T-cell (primary cell): ENCODE measurements at places on chromosomes 16 and 17. TPM values are rescaled to one million over a fixed set of nuclear protein-coding genes. Genes with fewer than 3 reads are reported as not detected.
A peak's percentile ranks its signal among the peaks of the same experiment; 100 is the strongest.

- H3K27me3 ChIP-seq: peaks cover 22% of the 10 kb centered on the region
- H3K4me3 ChIP-seq: no peak overlapping the region
- no peaks in the 10 kb centered on the region for H3K36me3 ChIP-seq
Observed at GRCh38 chr16:50499254-50499653, 48.9 kb upstream of the NKD1 start.

DNA sequence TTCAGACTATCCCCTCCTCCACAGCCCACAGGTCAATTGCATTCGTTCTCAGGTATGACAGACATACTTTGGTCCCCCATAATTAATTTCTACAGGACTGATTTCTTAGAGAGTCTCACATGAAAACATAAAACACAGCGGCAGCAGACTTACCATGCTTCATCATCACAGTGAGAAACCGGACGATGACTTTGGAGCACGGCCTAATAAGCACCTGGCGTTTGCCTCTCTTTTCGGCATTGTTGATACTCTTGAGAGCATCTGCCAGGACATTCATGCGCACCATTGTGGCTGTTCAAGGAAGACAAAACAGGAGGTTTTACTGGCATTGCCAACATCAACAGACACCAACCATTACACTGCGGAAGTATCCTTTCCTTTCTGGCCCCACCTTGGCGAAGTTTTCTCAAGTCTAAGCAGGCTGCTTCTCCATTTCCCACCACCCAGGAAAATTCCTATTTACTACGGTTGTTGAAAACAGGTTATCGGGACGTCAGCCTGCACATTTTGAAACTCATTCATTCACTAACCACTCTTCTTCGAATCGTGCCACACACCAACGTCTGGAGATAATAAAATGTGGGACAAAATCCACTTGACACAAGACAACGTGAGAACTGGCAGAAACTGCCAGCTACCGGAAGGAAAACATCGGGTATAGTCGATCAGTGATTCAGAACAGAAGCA lies 1.2 kb downstream of the RPS15A start:
- H3K36me3 ChIP-seq: peaks cover 63% of the 10 kb centered on the region
- peaks cover 18% of the 10 kb centered on the region for H3K4me1 ChIP-seq
- H3K27ac ChIP-seq: peak overlapping the region; percentile 69
- no peak for DNase-seq

- no peaks in the 10 kb centered on the region for H3K27me3 ChIP-seq
- H3K36me3 ChIP-seq: peaks cover 8% of the 10 kb centered on the region
- H3K27ac ChIP-seq: no peak overlapping the region
- H3K4me1 ChIP-seq: no peaks in the 10 kb centered on the region
Observed at GRCh38 chr16:87416826-87417527, 24.8 kb downstream of the MAP1LC3B start.

GRCh38 chr17:72869630-72870029 lies 222.9 kb downstream of the SLC39A11 start:
- no peak overlapping the region for H3K4me3 ChIP-seq
- H3K27me3 ChIP-seq: no peaks in the 10 kb centered on the region
- no peak overlapping the region for H3K27ac ChIP-seq
- H3K36me3 ChIP-seq: peaks cover 3% of the 10 kb centered on the region
- H3K4me1 ChIP-seq: no peaks in the 10 kb centered on the region

HBA2 gene
- 13.2 TPM for total RNA-seq

KRTAP1-1 gene
- not detected for total RNA-seq

TRIM16 gene
- total RNA-seq: 13.8 TPM
